Hypothalamus (tissue), 51 donors: ENCODE measurements at places on chromosomes 11 and 22.

- DNase-seq = peak; percentile 4
These were observed 152.0 kb upstream of the SYN3 start for GRCh38 chr22:33209930-33210784.

DNA sequence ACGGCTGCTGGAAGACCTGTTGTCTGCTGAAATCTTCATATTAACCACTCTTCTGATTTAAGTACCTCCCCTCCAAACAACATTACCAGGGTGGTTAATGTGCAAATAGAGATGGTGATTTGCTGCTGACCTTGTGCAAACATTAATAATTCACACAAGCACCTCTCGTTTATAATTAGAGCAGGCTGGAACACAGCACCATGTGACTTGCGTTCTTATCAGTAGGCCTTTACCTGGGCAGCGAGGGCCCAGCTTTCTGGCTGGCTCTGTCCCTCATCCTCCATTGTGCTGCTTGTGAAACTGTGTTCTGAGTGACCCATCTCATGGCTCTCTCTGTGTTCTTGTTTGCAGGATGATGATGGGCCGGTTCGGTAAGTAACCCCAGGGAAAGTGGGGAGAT lies 41.0 kb upstream of the PARVG start:
- DNase-seq = no peak

- DNase-seq = no peak
These were observed at the start of gene MRGPRX4 for GRCh38 chr11:18172666-18173065. Gene MRGPRX4 (plus strand): TSS chr11:18172837. CDS start chr11:18173257, 420 bp downstream.

DNA sequence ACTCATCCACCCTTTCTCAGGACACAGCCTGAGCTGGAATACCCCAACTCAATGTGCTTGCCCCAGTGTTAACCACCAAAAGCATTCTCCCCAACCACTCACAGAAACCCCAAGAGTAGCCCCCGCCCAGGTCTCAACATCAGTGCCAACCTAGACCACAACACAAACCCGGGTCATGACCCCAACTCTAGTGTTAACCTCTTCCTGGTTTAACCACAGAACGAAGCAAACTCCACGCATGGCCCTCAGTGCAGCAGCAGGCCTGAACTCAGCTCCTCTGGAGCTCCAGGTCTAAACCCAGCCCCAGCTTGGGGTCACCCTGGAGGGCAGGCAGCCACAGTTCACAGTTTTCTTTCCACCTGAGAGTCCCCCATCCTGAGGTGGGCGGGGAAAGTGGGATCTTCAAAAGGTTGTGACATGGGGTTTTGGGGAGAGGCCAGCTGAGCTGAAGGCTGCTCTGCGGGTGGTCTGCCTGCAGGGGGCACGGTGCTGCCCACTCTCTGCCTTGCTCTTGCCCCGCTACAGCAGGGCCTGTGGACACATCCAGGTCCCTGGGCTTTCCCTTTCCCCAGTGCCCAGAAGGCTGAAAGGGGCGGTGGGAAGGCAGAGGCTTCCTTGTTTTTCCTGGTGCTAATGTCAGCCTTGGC lies 37.9 kb downstream of the NECTIN1 start:
- no peak for DNase-seq

GRCh38 chr11:126229858-126230540 lies 18.4 kb downstream of the FAM118B start:
- DNase-seq = no peak

- DNase-seq = no peak
These were observed 44.0 kb downstream of the FDX1 start for GRCh38 chr11:110473706-110474105.

- no peak for DNase-seq
These were observed 88.9 kb downstream of the RAB38 start for GRCh38 chr11:88086297-88086696.

DNA sequence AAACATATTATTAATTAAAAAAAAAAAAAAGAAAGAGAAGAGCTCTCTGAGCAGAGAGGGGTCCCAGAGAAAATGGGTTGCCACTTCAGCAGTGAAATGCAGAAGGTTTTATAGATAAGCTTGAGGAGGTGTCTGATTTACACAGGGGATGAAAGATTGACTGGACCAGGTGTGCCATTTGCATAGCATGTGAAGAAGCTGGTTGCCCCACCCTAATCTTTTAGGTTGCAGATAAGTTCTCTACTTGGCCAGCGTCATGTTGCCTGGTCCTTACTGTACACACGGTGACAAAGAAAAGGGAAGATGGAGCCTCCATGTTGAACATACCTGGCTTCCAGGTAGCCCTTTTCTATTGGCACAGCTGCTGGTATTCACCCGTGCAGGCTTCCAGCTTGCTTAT lies 41.4 kb downstream of the MS4A2 start:
- no peak for DNase-seq

GRCh38 chr11:38593649-38594048 lies 1995.6 kb upstream of the RAG2 start:
- no peak for DNase-seq
